Calu3 (cell line): ENCODE measurements at places on chromosomes 7 and 10. TPM values are rescaled to one million over a fixed set of nuclear protein-coding genes. Genes with fewer than 3 reads are reported as not detected.

DNA sequence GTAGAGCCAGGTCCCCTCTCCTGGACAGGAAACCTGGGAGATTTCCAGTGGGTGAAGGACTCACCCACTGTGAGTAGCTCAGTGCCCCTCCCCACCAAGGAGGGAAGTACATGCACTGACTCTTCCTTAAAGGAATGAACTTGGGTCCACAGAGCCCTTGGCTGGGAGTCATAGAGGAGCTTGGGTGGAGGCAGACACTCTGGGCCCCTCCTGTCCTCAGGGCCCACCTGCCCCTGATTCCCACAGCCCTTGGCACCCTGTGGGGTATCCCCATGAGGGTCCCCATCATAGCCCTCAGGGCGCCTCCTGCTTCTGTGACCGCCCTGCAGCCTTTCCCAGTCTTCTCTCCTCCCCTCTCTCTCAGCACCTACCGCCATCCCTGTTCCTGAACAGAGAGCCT, 3.7 kb downstream of the EN2 start:
- no peak for DNase-seq

- DNase-seq: no peak
Observed at GRCh38 chr10:71214641-71215559, 2.5 kb downstream of the UNC5B start.

- DNase-seq: no peak
Observed at GRCh38 chr10:103747193-103747865, 108.0 kb downstream of the SH3PXD2A start.

DNA sequence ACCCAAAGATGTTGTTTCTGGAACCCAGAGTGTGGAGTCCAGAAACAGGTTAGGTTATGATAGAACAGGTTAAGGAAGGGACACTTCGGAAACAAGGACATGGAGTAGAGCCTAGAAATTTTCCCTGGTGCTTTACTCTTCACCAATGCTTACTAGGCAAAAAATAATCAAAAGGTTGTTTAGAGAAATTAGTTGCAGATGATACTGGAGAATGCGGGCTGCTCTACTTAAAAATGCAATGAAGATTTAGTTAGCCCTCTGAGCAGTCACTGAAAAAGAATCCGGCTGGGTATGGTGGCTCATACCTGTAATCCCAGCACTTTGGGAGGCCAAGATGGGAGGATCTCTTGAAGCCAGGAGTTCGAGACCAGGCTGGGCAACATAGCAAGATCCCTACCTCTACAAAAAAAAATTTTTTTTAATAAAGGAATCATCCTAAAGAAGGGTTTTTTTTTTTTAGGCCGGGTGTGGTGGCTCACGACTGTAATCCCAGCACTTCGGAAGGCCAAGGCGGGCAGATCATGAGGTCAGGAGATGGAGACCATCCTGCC, 3.3 kb upstream of the UBE2H start:
- DNase-seq: no peak

Gene ATRNL1
- 4.0 and 8.8 TPM in 2 replicates for total RNA-seq

Gene C10orf67
- 0.44 and 0.45 TPM in 2 replicates for total RNA-seq

Gene CREB5
- total RNA-seq: 12.9 and 19.2 TPM in 2 replicates
